ENCODE measurements at places on chromosomes 4 and X.

- DNase-seq: no peak
These were observed 14.2 kb downstream of the EDA start for GRCh38 chrX:69630147-69630546.

DNA sequence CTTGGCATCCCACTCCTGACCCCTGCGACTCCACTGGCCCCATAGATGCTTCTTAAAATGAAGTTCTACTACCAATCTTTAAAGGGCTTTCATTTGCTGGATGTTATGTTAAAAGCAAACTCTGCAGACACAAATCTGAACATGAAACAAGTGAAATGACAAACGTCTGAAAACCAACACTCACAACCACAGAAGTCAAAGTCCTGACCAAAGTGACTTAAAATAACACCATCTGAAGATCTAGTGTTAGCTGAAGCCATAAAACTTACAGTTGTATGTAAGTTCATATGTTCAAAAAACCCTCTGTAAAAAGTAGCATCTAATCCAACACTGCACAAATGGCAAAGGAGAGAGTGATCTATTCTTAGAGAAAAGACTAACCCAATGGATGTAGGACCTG lies 178.7 kb downstream of the SH3KBP1 start:
- peak; percentile 39 for DNase-seq

GRCh38 chr4:13168326-13168725 lies 315.8 kb downstream of the RAB28 start:
- DNase-seq: no peak

DNA sequence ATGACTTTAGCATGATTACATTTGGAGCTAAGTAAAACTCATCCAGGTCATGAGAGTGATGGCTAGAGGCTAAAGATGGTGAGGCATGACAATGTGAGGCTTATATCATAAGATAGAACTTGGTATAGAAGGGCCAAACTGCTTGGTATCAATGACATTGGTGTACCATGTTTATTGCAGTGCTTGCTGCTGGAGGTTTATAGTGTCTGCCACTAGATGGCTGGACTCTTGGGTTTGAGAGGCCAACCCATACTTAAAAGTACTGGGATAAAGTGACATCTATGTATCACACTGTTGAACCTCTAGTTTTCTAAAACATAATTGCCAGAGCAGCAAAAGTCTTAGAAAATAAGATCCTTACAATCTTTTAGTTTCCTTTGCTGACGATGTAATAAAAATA lies 83.0 kb upstream of the TACR3 start:
- DNase-seq: no peak

DNA sequence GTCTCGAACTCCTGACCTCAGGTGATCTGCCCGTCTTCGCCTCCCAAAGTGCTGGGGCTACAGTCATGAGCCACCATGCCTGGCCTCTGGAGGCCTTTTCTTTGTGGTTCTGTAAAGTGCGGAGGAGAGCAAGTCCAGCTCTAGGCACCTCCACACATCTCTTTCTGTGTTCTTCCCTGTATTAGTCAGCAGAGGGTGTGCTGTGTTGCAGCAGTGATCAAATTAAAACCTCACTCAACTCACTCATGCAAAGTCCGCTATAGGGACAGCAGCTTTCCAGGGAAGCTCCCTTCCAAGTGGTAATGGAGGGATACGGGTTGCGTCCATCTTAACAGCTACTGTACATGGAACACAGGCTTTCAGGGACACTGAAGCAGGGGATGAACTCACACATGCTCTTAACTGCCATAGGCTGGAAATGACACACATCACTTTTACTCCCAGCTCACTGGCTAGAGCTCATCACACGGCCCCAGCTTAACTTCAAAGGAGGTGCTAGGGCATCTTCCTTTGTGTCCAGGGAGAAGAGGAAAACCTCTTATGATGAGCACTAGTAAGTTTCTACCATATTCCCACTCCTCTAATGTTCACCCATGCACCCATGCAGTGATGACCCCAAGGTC lies 36.0 kb upstream of the CCNG2 start:
- no peak for DNase-seq

GRCh38 chr4:18630218-18631110 lies 608.9 kb upstream of the LCORL start:
- DNase-seq: no peak

GRCh38 chr4:168637872-168638756 lies 141.3 kb downstream of the PALLD start:
- DNase-seq: no peak

GRCh38 chr4:39106011-39106410 lies 44.0 kb downstream of the KLHL5 start:
- DNase-seq: no peak

DNA sequence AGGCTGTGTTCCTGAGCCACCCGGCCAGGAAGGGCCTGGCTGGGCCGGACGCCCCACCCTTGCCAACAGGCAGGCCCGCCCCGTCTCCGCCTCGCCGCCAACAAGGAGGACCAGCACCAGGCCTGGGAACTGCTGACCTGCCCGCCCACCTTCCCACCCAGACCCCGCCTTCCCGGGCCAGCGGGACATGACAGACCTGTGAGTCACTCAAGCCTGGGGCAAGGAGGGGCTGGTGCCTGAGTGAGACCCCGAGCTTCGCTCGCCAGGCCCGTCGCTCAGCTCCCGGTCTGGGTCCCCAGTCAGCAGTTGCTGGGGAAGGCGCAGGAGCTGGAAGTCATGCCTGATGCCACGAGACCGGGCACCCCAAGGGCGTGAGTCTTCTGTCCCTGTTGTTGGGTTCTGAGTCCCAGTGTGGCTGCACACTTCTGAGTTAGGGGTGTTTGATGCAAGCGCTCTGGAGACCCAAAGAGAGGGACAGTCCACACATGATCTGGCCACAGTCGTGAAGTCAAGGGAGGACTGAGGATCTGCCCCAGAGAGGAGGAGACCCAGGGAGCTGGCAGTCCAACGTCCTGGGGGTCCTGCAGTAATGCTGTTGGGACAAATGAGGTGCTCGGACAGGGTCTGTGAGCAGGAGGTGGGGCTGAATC lies at the start of gene DNASE1L1:
Gene DNASE1L1 (minus strand): TSS at position 33 of the 650 bp plus-strand sequence. CDS start 3,686 bp downstream, outside the sequence.
- DNase-seq: peak; percentile 53

DNA sequence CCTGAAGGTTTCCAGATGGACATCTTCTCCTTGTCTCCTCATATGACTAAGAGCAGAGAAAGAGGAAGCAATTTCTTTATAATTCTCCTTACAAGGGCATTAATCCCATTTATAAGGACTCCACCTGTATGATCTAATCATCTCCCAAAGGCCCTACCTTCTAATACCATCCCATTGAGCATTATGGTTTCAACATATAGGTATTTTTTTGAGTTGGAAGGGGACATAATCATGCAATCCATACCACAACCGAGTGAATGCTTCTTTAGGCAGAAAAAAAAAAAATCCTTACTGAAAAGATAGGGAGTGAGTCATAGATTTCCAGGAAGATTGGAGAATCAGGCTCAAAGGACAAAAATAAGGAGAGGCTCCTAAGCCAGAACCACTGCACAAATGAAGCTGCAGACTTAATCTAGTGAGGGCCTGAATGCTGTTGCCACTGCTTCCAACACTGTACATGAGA lies 312.5 kb upstream of the HS3ST1 start:
- no peak for DNase-seq

GRCh38 chr4:177759729-177760128 lies 317.5 kb upstream of the AGA start:
- DNase-seq: no peak

DNA sequence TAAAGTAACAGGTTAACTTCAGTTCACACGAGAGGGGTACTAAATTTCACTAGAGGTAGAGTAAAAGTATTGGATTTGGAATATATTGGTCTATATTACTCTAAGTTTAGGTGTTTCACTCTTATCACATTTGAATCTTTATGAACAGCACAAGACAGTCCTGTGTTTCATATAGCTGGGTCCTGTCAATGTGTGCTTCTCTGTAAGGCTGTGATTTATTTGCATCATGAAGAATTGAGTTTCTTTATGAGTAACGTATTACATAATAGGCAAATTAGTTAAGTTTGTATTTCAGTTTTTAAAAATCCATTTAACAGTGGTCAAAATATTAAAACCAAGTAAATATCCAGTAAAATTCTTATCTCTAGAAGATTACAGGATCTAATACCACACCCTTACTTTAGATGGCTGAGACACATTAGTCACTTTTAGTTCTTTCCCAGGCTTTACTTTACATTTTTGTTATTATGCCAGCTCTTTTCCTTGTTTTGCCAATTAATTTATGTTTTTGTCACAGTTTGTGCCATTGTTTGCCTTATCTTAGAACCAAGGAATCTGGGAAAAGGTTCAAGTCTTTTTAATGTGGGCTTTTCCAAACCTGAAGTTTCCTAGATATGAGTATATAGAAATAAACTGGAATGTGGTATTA lies 32.1 kb downstream of the NUDT6 start:
- no peak for DNase-seq

- no peak for DNase-seq
These were observed 75.7 kb downstream of the GPR82 start for GRCh38 chrX:41799661-41800060.

DNA sequence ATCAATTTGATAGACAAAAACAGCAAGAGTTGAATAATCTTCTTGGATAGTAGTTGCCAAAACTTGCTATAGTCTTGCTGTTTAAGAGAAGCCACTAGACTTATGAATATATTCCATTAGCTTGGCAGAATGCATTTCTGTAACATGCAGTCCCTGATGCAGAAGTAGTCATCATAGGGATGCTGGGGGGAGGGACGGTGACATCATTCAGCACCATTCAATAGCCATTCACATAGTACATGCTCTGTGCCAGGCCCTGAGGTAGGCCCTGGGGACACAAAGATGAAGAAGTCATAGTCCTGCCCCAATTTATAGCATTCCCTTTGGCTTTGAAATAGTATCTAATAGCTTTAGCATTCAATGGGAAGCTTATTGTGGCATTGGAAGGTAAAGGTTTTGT lies 185.5 kb upstream of the AFF2 start:
- DNase-seq: no peak

GRCh38 chr4:112318239-112319142 lies 21.3 kb downstream of the ALPK1 start:
- peak; percentile 41 for DNase-seq

GRCh38 chr4:25020236-25020635 lies 10.5 kb downstream of the LGI2 start:
- no peak for DNase-seq

DNA sequence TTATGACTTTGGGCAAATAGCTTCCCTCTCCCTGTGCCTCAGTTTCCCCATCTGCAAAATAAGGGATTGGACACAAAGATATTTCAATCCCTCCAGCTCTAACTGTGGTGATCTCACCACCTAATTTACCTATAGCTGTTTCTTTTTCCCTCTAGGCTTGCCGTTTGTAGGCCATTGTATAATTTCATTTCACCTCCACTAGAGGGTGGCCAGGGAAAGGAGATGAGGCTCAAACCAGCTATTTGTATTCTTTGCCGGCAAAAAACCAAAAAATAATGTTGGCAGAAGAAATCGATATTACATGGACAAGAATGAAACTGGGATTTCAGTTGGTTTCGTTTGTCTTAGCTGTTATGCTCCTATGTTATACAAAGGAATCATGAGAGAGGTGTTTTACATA lies 36.1 kb upstream of the DOCK11 start:
- DNase-seq: peak; percentile 42

GRCh38 chrX:41600291-41600690 lies 88.5 kb upstream of the GPR34 start:
- DNase-seq: no peak

DNA sequence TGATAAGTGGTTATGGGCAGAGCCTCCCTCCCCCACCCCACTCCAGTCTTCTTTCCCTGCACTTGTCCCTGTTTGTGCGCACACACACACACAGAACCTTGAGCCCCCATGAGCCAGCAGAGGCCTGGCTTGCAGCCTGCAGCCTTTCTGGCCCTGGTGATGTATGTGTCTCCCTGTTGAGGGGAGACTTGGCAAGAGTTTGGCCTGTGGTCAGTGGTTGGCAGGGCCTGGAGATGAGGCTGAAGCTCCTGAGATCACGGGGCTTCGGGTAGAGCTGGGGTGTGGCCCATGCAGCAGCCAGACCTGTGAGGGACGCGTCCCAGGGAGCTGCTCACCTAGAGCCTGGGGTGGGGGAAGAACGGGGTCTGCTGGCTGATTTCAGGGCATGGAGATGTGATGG lies 2.3 kb downstream of the GPR173 start:
- no peak for DNase-seq

GRCh38 chr4:138953961-138954371 lies 61.6 kb upstream of the NOCT start:
- no peak for DNase-seq

GRCh38 chr4:68447201-68447600 lies at the start of gene TMPRSS11E:
TMPRSS11E (plus strand) TSS chr4:68447463; CDS start chr4:68447513, 50 bp downstream.
- DNase-seq: no peak

DNA sequence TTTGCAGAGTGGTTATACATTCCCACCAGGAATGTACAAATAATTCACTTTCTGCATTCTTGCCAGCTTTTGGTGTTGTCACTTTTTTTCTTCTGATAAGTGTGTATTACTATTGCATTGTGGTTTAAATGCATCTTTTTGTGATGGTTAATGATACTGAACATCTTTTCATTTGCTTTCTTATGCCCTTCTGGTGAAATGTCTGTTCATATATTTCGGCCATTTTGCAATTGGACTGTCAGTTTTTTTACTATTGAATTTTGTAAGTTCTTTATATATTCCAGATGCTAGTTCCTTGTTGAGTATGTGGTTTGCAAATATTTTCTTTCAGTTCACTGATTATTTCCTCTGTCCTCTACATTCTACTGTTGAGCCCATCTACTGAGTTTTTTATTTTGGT lies 19.4 kb upstream of the BMP2K start:
- DNase-seq: no peak

DNA sequence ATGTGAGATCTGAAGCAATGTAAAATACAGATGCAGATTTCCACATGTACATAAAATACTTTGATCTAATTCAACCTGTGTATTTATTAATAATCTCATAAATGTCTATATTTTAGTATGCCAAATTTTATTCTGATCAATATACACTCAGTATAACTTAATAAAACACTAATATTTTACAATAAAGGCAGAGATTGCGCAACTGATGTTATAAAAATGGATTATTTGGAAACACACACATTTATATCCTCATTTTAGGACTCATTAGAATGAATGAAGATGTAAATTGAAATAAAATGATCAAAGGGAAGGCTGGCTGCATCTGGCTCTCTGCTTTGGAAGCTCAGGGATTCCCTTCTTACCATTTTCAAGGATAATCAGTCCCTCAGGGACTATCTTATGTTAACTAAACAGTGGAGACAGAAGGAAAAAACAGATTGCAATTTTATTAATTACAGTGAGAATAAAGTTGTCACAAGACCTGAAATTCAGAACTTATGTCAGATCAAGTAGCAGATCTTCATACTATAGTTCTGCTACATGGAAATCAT lies 900.9 kb upstream of the EPHA5 start:
- DNase-seq: no peak

DNA sequence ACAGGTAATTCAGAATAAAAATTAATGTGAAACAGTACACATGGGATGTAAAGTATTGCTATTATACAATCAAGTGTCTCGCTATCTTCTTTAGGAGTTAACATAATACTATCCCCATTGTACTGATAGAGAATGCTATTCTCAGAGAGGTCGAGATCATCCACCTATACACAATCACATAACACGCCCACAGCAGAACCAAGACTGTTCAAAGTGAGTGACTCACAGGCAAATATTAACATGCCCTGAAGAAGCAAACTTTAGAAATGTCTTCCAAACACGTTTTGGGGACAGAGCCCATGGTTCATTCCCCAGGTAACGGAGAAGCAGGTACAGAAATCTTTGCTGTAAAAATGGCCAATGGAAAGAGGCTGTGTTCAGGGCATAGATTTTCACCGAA lies 50.1 kb upstream of the PHKA2 start:
- DNase-seq: no peak

GRCh38 chr4:164997324-164997723 lies 19.9 kb upstream of the TRIM61 start:
- no peak for DNase-seq
